Bone marrow (tissue), 2 donors: ENCODE measurements at places on chromosomes 11 and 22.

DNA sequence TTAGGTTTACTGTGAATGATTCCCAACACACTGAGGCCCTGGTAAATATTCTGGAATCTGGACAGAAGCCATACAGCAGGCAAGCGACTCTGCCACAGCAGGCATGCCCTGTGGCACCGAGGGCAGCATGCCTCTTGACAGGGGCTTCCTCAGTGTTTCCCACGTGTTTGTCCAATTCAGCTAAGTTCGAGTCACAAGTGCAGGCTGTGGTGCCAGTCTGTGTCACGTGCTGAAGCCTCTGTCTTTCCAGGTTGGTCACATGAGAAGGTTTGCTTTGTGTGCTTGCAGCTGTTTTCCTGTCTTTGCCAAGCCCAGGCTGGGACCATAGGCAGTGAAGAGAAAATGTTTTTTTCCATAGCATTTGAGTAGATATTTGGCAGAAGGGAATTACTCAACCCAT is 2.4 kb upstream of the PPFIBP2 start:
- DNase-seq: no peak

DNA sequence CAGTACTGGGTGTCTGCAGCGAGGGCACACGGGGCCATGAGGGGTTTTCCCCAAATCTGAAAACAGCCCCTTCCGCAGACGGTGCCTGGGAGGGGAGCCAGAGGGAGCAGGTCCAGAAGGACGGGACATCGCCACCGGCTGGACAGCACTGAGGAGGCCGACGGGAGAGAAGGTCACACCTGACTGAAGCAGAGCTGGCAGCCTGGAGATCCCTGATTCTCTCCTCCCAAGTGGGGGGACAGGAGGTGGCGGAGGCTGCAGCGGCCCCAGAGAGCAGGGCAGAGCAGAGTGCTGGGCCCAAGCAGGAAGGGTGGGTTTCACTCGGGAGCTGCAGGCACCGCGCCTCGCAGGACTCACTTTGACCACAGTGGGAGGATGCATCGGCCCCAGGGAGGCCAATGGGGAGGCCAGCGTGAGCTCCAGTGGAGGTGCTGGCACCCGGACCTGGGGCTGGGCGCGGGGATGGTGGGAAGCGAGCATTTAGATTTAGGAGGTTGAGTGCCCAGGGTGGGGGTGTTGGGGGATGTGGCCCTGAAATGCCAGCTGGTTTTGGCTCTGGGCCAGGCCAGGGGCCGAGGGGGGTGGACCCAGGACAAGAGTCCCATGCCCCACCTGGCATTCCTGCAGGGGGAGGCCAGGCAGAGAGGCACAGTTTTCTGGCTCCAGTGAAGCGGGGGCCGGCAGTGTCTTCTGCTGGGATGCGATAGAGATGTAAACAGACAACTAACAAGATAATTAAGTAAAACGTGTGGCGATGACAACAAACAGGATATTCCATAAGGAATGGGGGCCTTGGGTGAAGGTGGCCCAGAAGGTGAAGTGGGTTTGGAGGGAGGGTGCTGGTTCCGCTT is 92.3 kb upstream of the FGF3 start:
- no peak for DNase-seq

DNA sequence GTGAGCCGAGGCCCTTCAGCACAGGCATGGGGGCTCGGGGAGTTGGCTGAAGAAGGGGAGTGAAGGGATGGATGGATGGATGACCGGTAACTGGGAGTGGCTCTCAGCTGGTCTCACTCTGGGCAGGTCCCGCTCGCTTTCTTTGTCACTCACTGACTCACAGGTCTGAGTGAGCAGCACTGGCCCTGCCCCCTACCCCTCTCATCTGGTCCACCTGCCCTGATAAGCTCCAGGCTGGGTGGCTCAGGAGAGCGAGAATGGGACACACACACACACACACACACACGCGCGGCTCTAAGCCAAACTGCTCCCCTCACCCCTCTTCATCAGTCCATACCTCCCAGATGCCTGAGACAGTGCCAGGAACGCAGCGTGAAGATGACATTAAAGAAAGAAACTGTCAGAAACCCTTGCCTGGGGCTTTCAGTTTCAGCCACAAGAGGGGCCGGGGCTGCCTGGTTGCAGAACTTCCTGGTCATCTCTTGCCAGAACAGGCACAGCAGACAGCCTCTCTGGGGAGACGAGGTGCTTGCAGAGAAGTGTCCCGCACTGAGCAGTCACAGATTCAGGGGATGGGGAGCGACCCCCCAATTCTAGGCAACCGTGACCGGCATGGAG is 16.5 kb upstream of the SHISAL1 start:
- DNase-seq: no peak

DNA sequence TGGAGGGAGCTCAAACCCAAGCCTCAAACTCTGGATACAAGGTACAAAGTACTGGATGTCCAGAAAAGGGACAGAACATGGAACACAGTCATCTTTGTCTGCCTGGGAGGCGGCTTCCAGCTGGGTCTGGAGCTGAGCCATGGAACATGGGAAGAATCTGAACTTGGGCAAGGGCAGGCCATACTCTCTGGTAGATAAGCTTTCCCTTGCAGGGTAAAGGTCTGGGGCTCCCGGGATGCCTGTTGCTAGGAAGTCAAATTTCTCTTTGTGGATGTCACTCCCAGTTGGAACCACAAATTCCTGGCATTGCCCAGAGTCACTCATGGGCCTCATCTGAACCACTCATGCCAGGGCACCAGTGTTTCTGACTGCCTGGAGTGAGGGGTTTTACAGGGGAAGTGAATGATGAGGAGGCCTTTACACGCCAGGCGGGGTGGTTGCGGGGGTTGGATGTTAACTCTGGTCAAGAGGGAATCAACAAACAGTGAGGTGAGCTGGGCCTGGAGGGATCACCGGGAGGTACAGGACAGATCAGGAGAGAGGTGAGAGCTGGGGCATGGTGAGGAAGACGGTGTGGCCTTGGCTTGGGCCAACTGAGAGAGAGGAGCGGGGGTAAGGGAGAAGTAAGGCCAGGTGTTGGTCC is 5.7 kb downstream of the FTH1 start:
- DNase-seq: no peak

DNA sequence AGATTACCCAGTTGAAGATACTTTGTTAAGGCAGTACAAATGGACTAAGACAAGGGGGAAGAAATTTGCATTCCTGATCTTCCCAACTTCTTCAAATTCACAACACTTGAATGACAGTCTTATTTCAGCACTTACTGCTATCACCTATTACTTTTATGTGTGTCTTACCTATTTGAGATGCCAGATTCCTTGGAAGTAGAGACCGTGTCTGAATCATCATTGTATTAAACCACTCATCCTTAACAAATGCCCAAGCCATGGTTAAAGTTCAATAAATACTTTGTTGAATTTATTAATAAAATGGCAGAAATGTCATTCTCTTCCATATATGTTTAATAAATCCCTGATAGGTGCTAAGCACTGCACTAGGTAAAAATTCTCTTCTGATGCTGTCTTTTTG is 18.3 kb downstream of the SC5D start:
- DNase-seq: no peak

DNA sequence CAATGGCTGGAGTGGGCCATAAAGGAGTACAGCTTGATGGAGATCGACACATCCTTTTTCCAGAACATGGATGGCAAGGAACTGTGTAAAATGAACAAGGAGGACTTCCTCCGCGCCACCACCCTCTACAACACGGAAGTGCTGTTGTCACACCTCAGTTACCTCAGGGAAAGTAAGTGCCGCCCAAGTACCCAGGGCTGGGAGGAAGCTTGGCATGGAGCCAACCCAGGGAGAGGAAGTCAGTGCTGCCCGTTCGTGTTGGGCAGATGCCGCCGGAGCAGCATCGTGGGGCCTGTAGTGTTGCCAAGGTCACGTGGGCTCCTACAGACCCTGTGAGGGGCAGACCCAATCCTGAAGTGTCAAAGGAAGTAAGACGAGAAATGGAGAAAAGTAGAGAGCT is 78.9 kb downstream of the FLI1 start:
- no peak for DNase-seq
